ENCODE measurements at places on chromosomes 16 and 17. TPM values are rescaled to one million over a fixed set of nuclear protein-coding genes. Genes with fewer than 3 reads are reported as not detected.

GRCh38 chr17:44492706-44493272 lies 10.4 kb downstream of the GPATCH8 start:
- DNase-seq = no peak

The UMOD gene
- not detected for total RNA-seq

DNA sequence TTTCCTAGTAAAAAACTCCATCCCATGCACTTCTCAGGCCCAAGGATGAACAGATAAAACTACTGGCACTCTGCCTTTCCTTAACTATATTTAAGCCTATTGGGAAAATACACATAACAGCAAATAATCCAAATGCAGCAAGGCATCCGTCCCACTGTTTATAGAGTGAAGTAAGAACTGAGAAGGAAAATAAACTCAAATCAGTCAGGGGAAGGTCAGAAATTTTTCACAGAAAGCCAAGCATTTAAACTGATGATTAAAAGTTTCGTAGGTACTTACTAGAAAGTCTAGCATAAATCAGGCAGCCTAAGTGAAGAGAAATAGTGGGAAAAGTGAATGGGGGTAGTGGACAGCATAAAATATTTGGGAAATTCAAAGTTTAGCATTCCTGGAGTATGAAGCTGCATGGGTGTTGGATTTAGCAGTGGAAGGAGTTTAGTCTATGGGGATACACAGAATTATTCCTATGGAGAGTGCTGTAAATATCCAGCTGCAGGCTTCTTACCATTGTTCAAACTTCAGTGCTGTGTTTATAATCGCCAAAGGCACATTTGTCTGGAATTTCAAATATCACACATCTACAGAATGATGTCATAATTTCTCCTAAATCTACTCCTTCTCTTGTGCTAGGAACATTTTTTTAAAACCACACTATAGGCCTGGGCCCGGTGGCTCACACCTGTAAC lies 1131.0 kb upstream of the GOT2 start:
- no peak for DNase-seq

- no peak for DNase-seq
These were observed 40.7 kb downstream of the IRX3 start for GRCh38 chr16:54245788-54246453.

The CHD9NB gene
- total RNA-seq = 2.2 TPM

GRCh38 chr17:58597371-58597770 lies 82.9 kb upstream of the MTMR4 start:
- DNase-seq = no peak

GRCh38 chr17:70187383-70187782 lies 18.1 kb downstream of the KCNJ2 start:
- no peak for DNase-seq

- DNase-seq = no peak
These were observed 37.4 kb upstream of the TMC5 start for GRCh38 chr16:19380328-19380727.

GRCh38 chr16:29126057-29126494 lies 141.2 kb downstream of the LAT start:
- no peak for DNase-seq

- DNase-seq = no peak
These were observed 324.6 kb downstream of the C16orf95 start for GRCh38 chr16:86992587-86992986.

DNA sequence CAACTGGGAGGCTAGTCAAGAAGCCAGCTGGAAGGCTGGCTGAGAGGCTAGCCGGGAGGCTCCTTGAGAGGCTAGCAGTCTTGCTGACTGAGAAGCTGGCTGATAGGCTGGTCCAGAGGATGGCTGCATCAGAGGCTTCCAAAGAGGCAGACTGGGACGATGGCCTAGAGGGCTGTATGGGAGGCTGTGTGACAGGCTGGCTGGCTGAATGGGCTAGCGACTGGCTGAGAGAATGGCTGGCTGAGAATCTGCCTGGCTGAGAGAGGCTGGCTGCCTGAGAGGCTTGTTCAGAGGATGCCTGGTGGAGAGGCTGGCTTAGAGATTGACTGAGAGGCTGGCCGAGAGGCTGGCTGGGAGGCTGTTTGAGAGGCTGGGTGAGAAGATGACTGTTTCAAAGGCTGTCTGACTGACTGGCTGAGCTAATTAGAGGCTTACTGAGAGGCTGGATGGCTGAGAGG lies 34.8 kb upstream of the ACSM2B start:
- no peak for DNase-seq

GRCh38 chr17:50766222-50767023 lies 895 bp downstream of the ANKRD40CL start:
- DNase-seq = no peak

GRCh38 chr16:1311738-1312466 lies 2.5 kb downstream of the UBE2I start:
- DNase-seq = no peak
